A673 (cell line): ENCODE measurements at places on chromosomes 13 and 19.

GRCh38 chr13:101817898-101818297 lies 365.4 kb downstream of the ITGBL1 start:
- no peak for DNase-seq
- no peak overlapping the region for H3K27ac ChIP-seq
- H3K36me3 ChIP-seq: no peaks in the 10 kb centered on the region
- no peak overlapping the region for H3K4me3 ChIP-seq
- H3K27me3 ChIP-seq: no peaks in the 10 kb centered on the region

- DNase-seq: no peak
- peaks cover 10% of the 10 kb centered on the region for H3K27me3 ChIP-seq
- no peak overlapping the region for H3K4me3 ChIP-seq
Measured at GRCh38 chr13:50376895-50377575, 361.8 kb downstream of the KCNRG start.

GRCh38 chr13:20241593-20241992 lies 9.5 kb upstream of the GJB6 start:
- no peaks in the 10 kb centered on the region for H3K4me1 ChIP-seq
- H3K27ac ChIP-seq: no peak overlapping the region
- no peak overlapping the region for H3K4me3 ChIP-seq

GRCh38 chr13:26310003-26310402 lies 56.1 kb downstream of the CDK8 start:
- H3K36me3 ChIP-seq: no peaks in the 10 kb centered on the region
- H3K4me3 ChIP-seq: no peak overlapping the region
- no peaks in the 10 kb centered on the region for H3K27me3 ChIP-seq
- no peaks in the 10 kb centered on the region for H3K4me1 ChIP-seq
- H3K27ac ChIP-seq: no peak overlapping the region

DNA sequence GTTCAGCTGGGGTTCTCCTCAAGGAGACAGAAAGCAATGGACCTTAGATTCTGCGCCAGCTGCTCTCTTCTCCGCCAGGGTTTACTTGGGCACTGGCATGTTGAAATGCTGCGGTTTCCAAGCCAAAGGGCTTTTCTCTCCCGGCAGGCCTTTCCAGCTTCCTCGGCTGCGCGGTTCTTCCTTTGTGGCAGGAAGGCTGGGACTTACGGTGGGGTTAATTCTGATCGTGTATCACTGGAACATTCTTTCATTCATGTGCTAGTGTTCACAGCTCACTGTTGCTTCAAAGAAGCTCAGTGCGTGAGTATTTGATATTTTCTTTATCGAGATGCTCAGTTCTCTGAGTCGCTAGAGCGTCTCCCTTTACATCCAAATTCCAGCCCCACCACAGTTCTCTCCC lies 723.2 kb downstream of the UQCRFS1 start:
- no peak for DNase-seq
- H3K36me3 ChIP-seq: no peaks in the 10 kb centered on the region
- no peaks in the 10 kb centered on the region for H3K4me1 ChIP-seq
- no peak overlapping the region for H3K4me3 ChIP-seq

DNA sequence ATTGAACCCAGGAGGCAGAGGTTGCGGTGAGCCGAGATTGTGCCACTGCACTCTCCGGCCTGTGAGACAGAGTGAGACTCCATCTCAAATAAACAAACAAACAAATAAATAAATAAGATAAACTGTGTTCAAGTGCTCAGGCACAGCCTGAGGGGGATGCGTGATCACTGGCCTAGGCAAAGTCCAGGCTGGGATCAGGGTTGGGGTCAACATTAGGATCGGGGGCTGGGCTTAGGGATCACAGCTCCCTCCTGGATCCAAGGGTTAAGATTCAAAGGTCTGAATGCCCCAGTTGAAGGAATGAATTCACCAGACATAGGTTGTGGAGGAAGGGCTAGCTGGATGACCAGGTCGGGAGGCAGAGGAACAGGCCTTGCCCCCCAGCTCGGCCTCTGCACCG lies 1.9 kb upstream of the EXOC3L2 start:
- no peaks in the 10 kb centered on the region for H3K36me3 ChIP-seq
- no peaks in the 10 kb centered on the region for H3K27me3 ChIP-seq
- no peak overlapping the region for H3K27ac ChIP-seq
- no peak overlapping the region for H3K4me3 ChIP-seq

GRCh38 chr13:39111145-39111544 lies 72.9 kb downstream of the NHLRC3 start:
- H3K4me1 ChIP-seq: no peaks in the 10 kb centered on the region
- no peak for DNase-seq
- no peaks in the 10 kb centered on the region for H3K27me3 ChIP-seq
- no peak overlapping the region for H3K27ac ChIP-seq
- H3K36me3 ChIP-seq: no peaks in the 10 kb centered on the region

- no peaks in the 10 kb centered on the region for H3K4me1 ChIP-seq
- H3K4me3 ChIP-seq: no peak overlapping the region
- H3K36me3 ChIP-seq: no peaks in the 10 kb centered on the region
Measured at GRCh38 chr13:23470790-23471614, 37.5 kb upstream of the SACS start.

DNA sequence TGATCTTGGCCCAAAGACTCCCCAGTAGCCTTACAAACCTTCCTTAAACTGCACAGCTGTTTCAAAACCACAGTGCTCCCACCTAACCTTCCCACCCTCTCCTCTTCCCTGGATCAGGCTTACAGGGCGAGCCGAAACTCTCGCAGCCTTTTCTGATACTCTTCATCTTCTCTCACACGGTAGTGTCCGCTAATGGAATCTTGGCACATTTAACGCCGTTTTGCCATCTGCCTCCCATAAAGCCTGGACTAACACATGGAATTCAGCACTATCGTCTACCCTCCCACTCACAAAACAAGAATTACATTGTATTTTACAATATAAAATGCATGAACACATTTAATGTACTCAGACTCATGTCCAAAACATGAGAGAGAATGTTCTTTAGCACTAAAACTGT lies 135.9 kb downstream of the RAP2A start:
- H3K27ac ChIP-seq: peak overlapping the region; percentile 8
- no peaks in the 10 kb centered on the region for H3K36me3 ChIP-seq
- no peak overlapping the region for H3K4me3 ChIP-seq
- H3K27me3 ChIP-seq: no peaks in the 10 kb centered on the region
- no peak for DNase-seq

DNA sequence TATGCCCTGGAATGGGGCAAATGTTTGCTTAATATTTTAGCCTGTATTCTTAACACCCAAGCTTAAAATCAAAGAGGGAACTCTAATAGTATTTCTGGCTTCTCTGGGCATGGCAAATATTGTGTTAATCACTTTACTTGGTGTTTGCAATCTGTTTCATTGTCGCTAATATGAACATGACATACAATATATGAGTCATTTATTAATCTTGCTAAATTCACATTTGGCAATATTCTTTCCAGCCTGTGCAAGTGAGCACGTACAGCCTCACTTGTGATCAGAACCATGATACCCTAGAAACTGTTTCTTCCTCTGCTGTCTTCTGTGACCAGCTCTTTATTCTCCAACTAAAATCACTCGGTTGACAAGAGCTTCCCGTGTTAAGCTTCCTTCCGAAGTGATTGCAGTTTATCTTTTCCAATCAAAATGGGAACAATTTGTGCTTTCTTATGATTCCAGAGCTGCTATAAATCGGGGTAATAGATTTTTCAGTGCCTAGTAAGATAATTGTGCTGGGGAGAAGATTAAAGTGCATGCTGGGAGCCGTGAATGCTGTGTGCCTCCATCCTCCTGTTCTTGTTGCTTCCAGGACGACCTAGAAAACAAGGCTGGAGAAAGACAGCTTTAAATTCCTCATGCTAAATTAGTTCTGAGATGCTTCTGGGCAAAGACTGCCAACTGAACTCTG lies 153.0 kb upstream of the TMTC4 start:
- H3K4me3 ChIP-seq: no peak overlapping the region
- H3K4me1 ChIP-seq: peaks cover 5% of the 10 kb centered on the region
- no peaks in the 10 kb centered on the region for H3K27me3 ChIP-seq
- H3K27ac ChIP-seq: no peak overlapping the region
- DNase-seq: no peak
- no peaks in the 10 kb centered on the region for H3K36me3 ChIP-seq

GRCh38 chr19:28633319-28634018 lies 579.5 kb downstream of the UQCRFS1 start:
- H3K4me3 ChIP-seq: no peak overlapping the region
- H3K4me1 ChIP-seq: no peaks in the 10 kb centered on the region
- H3K36me3 ChIP-seq: no peaks in the 10 kb centered on the region
- no peaks in the 10 kb centered on the region for H3K27me3 ChIP-seq

GRCh38 chr13:37791699-37792098 lies 77.9 kb downstream of the TRPC4 start:
- H3K27me3 ChIP-seq: no peaks in the 10 kb centered on the region
- H3K27ac ChIP-seq: no peak overlapping the region
- peak; percentile 45 for DNase-seq
- peaks cover 33% of the 10 kb centered on the region for H3K4me1 ChIP-seq

DNA sequence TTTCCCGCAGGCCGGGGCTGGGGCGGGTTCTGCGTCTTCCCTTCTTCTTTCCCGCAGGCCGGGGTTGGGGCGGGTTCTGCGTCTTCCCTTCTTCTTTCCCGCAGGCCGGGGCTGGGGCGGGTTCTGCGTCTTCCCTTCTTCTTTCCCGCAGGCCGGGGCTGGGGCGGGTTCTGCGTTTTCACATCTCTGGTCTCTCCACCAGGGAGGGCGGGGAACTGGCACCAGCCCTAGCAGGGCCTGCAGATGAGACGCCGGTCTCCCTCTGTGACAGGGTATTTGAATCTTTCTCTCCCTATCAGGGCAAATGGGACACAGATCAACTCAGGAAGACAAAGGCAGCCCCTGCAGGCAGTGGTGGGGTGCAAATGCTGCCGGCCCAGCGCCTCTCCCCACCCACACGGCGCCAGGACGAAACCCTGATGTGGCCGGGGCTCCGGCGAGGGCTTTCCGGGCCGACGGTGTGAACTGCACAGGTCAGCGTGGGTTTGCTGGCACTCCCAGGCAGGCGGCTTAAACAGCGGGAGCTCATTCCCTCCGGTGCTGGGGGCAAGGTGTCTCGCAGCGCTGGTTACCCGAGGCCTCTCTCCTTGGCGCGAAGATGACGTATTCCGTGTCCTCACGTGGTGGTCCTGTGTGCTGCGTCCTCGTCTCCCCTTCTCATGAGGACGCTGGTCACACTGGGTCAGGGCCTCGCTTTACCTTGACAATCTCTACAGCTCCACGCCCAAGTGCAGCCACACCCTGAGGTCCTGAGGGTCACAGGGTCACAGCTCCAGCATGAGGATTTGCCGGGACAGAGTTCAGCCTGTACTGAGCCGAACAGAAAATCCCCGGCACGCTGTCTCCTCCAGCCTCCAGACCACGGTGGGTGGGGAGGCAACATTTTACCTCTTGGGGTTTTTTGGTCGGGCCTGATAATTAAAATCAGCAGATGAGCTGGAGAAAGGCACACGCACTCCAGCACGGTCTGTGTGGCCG lies 717 bp upstream of the C13orf46 start:
- no peak overlapping the region for H3K4me3 ChIP-seq
- H3K4me1 ChIP-seq: no peaks in the 10 kb centered on the region
- no peaks in the 10 kb centered on the region for H3K27me3 ChIP-seq

DNA sequence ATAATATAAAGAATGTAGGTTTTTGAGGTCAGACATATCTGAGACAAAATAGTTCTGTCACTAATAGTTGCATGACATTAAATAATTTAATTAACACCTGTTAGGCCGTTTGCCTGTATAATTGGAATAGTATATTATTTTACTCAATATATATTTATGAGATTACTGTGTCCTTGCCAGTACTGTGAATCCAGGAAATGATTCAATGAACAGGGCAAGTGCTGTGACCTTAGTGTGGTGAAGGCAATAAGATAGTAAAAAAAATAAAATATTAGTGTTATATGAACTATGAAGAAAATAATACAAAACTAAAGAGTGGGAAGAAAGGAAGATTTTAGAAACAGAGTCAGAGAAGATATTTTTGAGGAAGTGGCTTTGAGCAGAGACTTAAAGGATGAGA lies 403.7 kb downstream of the PCDH9 start:
- no peaks in the 10 kb centered on the region for H3K27me3 ChIP-seq
- H3K4me3 ChIP-seq: no peak overlapping the region
- no peaks in the 10 kb centered on the region for H3K36me3 ChIP-seq

DNA sequence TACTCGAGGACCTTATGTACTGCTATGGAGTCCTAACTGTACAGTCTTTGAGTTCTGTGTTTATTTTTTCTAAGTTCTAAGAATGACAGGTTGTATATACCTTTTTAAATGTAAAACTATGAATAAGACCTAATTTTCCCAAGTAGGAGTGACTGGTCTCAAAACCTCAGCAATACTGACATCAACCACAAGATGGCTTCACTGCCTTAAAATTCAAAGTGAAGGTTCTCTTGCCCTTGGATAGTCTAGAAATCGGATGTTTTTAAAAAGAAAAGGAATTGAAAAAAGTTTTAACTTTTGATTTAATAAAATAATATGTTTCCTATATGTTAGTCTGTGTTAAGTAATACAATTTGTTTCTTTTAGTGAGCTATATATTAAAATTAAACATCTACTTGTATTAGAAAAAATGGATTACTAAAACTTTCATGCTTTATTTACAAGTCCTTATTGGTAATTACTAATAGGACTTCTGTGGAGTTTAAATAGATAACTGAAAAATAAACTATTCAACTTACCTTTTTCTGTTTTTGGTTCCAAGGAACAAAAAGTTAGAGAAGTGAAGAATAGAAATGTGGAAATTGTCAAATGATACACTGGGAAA lies 52.0 kb downstream of the TDRD3 start:
- H3K27ac ChIP-seq: no peak overlapping the region
- no peaks in the 10 kb centered on the region for H3K36me3 ChIP-seq
- H3K4me1 ChIP-seq: peaks cover 20% of the 10 kb centered on the region
- no peak overlapping the region for H3K4me3 ChIP-seq
- H3K27me3 ChIP-seq: no peaks in the 10 kb centered on the region

GRCh38 chr19:16070366-16070990 lies 5.8 kb upstream of the TPM4 start:
- H3K27me3 ChIP-seq: no peaks in the 10 kb centered on the region
- no peak for DNase-seq
- H3K36me3 ChIP-seq: no peaks in the 10 kb centered on the region
- no peak overlapping the region for H3K27ac ChIP-seq
- peaks cover 5% of the 10 kb centered on the region for H3K4me1 ChIP-seq
- H3K4me3 ChIP-seq: no peak overlapping the region

- no peak overlapping the region for H3K4me3 ChIP-seq
- peak; percentile 36 for DNase-seq
- peaks cover 22% of the 10 kb centered on the region for H3K36me3 ChIP-seq
- peaks cover 16% of the 10 kb centered on the region for H3K4me1 ChIP-seq
- no peak overlapping the region for H3K27ac ChIP-seq
Measured at GRCh38 chr19:42066075-42066754, 3.8 kb downstream of the GRIK5 start.

DNA sequence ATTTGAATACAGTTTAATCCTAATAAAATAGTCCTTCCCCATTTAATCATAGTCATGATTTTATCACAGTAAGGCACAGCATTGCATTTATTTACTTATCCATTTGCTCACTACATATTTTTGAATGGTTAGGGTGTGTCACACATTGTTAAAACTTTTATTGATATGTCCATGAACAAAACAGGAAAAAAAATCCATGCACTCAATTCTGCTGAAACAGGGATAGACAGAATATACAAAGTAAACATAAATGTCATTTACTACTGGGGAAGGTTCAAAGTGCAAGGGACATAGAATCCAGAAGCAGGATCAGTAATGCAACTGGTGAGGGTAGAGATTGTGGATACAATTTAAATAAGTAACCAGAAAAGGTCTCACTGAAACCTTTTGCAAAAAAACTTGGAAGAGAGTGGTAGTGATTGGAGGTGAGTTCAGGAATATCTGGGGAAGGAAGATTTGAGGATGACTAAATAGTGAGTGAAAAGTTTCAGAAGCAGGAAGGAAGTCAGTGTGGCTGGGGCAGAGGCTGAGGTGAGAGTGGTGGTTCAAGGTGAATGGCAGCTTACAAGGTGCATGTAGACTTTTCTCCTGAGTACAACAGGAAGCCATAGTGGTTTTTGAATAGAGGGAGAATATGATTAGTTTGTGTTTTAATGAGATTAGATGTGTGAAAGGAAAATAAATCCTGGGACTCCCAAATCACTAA lies 387.2 kb upstream of the ATXN8OS start:
- H3K4me1 ChIP-seq: no peaks in the 10 kb centered on the region
- H3K4me3 ChIP-seq: no peak overlapping the region
- no peaks in the 10 kb centered on the region for H3K36me3 ChIP-seq
- no peaks in the 10 kb centered on the region for H3K27me3 ChIP-seq
- no peak for DNase-seq
